ENCODE measurements at places on chromosomes 2 and 18.
A peak's percentile ranks its signal among the peaks of the same experiment; 100 is the strongest.

GRCh38 chr2:130797493-130798435 lies 39.0 kb upstream of the ARHGEF4 start:
- DNase-seq, result peak; percentile 94

GRCh38 chr2:100865816-100866460 lies 46.0 kb downstream of the NPAS2 start:
- no peak for DNase-seq

- DNase-seq, result no peak
These were observed 63.8 kb downstream of the ACTR2 start for GRCh38 chr2:65291216-65292105.

GRCh38 chr18:52468496-52468895 lies 128.5 kb downstream of the DCC start:
- DNase-seq, result no peak

DNA sequence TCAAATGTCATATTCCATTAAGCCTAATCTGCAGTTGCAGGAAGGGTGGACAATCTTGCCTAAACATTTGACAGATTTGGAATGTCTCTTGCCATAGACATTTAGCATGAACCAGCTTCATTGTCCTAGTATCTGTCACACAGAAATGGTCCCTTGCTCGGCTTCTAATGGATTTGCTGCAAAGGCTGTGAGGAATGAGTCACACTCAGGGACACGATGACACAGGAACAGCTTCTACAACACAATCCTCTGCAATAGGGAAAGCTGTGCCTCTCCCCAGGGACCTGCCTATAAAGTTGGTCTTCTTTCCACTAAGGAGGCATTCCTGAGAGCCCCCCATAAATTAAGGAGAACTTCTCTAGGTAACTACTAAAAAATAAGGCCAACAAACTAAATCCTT lies 155.1 kb upstream of the L3MBTL4 start:
- no peak for DNase-seq

- no peak for DNase-seq
These were observed 19.0 kb downstream of the CRACDL start for GRCh38 chr2:98917031-98917471.

- DNase-seq, result no peak
These were observed 25.9 kb downstream of the COLEC11 start for GRCh38 chr2:3620834-3621233.

DNA sequence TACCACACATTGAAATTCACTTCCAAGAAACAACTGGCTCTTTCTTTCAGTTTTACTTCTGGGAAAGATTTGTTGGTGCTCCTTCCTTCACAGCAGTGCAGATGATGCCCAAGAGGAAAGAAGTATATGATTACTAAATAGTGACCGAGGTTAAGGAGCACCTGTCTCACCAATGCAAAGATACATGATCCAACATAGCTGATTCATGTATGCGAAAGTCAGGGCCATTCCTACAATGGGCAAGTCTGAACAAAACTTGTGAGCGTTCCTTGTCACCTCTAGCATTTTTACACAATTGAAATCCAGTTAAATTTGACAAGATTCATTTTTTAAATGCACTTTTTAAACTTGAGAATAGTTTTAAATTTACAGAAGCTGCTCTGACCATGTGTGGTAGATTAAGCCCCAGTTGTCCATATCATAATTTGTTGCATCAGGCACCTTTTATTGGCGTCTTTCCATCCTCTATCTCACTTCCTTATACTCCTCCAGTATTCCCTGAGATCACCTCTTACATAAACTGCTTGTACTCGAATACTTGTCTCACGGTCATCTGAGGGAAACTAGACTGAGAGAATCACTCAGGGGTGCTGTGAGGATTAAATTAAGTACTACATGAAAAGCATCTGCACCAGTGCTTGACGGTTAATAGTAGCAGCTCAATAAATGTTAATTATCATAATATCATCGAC lies 438.8 kb upstream of the CDH20 start:
- DNase-seq, result no peak

- no peak for DNase-seq
These were observed 1.1 kb upstream of the GCA start for GRCh38 chr2:162342841-162343240.

- no peak for DNase-seq
These were observed 1394.8 kb upstream of the ZEB2 start for GRCh38 chr2:145914716-145915115.

DNA sequence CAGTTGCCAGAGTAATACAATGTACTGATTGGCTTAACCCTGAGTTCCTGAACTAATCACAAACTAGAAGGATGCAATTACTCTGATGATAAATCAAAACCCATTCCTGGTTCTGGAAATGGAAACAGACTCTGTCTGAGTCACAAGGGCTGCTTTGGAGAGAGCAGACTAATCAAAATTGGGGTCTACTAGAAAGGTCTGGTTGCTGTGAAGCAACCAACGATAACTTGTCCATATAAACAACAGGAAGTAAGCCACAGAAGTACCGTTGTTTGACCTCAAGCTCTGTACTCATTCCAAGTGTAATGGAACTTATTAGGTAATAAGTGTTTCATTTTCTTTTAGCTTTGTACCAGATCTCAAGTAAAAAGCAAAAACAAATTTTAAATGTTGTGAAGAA lies 49.7 kb downstream of the RASGRP3 start:
- no peak for DNase-seq

- DNase-seq, result no peak
These were observed 48.0 kb downstream of the QPCT start for GRCh38 chr2:37392428-37392827.

DNA sequence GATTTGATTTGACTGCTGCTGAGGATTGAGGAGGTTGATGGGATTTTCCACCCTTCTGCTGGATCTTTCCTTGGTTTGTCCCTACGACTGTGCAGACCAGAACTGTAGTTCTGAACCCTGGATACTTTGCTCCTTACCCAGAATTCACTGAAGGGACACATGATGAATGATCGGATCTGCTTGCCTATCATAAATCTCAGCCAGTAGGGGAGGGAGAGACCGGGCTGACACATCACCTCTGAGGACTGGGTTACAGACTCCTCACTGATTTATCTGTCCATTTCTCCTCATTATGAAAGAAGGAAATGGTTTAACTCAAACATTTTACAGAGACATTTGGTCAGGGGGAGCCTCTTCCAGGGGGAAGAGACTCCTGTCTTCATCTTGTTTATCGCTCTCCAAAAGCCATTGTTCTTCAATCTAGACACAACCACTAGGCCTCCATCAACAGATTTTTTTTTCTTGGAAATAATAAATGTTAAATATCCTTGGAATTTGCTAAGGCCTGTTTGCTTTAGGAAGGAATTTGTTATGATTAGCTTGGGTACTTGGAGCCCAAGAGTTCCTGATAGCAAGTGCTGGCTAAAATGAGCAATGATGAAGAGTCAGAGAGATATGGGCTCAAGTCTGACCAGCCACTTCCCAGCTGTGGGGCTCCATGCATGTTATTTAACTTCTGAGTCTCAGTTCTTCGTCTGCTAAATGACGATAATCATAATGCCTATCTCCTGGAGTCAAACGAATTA lies 925.5 kb downstream of the SLC4A3 start:
- DNase-seq, result no peak

- no peak for DNase-seq
These were observed 138.7 kb upstream of the ZNF516 start for GRCh38 chr18:76633588-76634269.

- no peak for DNase-seq
These were observed 1.1 kb downstream of the LDLRAD4 start for GRCh38 chr18:13219593-13220159.

DNA sequence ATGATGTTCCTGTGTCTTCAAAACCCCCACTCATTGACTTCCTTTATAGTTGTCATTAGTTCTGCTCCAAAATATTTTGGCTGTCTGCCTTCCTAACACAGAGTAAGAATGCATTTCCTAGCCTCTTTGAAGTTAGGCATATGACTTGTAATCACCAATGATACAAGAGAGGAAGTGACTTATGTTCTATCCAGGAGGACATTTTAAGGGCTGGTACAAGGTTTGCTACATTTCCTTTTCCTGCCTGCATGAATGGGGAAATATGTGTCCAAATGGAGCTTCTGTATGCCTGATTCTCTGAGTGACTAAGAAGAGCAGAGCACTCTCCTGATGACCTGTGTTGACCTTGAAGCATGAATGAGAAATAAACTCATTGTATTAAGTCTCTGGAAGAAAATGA lies 115.1 kb downstream of the PLCL1 start:
- DNase-seq, result no peak

- DNase-seq, result no peak
These were observed 112.0 kb upstream of the NDUFV2 start for GRCh38 chr18:8990276-8991031.

GRCh38 chr2:237418300-237418699 lies 4.3 kb upstream of the COL6A3 start:
- no peak for DNase-seq

DNA sequence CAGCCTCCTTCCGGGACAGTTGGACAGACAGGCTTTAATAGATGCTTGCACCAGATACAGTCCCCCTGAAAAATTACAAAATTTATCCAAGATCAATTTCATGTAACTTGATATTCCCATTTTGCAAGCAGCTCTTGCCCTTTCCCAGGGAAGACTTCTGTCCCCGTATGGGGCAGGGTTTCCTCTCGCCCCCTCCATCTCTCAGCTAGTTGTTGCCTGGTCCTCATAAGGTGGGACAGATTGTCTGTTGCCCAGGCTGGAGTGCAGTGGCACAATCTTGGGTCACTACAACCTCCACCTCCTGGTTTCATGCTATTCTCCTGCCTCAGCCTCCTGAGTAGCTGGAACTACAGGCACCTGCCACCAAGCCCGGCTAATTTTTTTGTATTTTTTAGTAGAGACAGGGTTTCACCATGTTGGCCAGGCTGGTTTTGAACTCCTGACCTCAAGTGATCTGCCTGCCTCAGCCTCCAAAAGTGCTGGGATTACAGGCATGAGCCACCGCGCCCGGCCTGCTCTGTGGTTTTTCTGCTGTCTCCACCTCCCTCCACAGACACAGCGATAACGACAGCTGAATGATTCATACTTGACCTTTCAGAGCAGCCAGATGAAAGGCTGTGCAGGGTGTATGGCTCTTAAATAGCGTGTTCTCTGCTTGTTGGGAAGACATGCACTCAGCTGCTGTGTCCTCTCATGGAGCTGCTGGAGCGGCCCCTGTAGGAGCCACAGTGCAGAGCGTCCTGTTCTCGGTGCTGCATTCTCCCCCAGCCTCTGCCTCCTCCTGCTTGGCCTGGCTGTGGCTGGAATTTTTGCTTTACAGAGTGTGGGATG lies 61.4 kb downstream of the TTC39C start:
- DNase-seq, result peak; percentile 85

GRCh38 chr2:156158808-156159207 lies 173.7 kb downstream of the NR4A2 start:
- DNase-seq, result no peak

- DNase-seq, result no peak
These were observed 66.9 kb downstream of the C18orf63 start for GRCh38 chr18:74382481-74383017.
